Stimulated activated CD8-positive, alpha-beta memory T cell treated with anti-CD3 and anti-CD28 coated beads, Interleukin-4, amount 100 ng/mL, for 1 hour (primary cell): ENCODE measurements at places on chromosomes 4 and X.

DNA sequence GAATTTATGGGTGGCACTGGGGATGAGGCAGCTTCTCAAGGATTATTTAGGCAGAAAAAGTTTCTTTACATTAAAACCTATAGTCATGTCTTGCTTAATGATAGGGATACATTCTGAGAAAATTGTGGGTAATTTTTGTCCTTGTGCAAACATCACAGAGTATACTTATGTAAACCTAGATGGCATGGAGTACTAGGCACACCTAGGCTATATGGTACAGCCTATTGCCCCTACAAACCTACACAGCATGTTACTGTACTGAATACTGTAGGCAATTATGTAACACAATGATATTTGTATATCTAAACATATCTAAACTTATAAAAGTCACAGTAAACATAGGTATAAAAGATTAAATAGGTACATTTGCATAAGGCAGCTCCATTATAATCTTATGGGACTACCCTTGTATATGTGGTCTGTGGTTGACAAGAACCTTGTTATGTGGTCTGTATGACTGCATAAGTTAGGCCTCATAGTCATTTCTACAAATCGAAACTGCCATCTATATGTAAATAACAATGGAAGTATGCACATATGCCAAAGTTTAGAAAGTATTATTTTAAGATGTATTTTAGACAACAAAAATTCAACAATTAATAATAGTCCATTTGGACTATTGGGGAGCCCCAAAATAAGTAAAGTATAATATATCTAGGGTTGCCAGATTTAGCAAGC lies 87.3 kb downstream of the CFAP299 start:
- DNase-seq = no peak

GRCh38 chr4:22504922-22505321 lies 10.9 kb downstream of the ADGRA3 start:
- DNase-seq = no peak

GRCh38 chrX:114626323-114626722 lies 42.4 kb downstream of the HTR2C start:
- DNase-seq = no peak

DNA sequence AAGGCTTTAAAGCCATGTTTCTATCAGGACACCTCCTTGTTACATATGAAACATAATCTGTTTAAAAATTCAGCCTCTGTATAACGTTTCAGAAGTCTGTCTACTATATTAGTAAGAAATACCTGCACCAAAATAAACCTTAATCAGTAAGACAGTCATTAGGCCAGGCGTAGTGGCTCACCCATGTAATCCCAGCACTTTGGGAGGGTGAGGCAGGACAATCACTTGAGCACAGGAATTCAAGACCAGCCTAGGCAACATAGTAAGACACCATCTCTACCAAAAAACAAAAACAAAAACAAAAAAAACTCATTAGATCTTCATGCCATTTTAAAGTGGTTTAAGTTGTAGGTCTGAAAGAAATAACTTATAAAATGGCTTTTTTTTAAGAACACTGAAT lies 107.5 kb upstream of the STIM2 start:
- DNase-seq = no peak

DNA sequence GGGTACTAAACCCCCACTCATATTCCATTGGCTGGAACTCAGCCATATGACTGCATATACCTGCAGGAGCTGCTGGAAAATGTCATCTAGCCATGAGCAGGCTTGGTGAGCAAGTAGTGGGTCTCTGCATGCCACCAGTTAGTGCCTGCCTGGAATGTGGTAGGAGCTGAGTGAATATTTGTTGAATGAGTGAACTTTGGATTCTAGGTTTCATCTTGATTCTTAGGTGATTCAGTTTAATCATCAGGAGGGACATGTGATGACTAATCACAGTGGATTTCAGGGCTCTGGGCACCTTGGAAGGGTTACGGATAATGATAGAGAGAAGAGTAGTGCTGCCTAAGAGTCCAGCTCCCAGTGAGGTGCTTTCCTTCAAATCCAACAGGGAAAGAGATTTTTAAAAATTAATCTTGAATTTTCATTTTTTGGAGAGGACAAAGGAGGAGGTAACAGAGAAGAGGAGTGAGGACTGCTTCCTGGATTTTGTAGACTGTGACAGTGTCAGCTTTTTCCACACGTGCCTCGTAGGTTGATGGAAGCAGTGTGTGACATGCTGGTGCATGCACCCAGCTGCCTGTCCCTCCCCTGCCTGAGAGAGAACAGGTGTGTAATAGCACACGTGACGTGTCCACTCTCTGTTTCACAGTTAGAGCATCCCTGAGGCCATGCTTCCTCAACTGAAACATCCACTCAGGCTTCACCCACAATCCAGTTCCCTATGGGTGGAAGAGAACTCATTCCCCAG lies 30.4 kb downstream of the NHS start:
- DNase-seq = no peak

- no peak for DNase-seq
These were observed 42.3 kb downstream of the IDS start for GRCh38 chrX:149462849-149463248.

DNA sequence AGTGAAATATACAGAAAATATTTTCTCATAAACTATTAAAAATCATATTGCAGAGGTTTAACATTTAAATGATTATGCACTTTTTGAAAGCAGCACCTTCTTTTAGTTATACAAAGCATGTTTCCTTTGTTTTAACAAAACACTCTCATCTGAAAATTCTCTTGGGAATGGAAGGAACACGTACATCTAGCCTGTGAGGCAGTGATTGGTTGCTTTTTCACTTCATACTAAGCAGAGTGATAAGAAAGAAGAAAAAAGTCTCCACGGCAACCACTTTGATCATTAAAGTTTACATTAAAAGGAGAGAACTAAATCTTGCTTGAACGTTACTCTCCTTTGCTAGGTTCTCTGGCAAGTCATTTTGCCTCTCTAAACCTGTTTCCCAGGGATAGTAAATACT lies 41.7 kb upstream of the H2AZ1 start:
- DNase-seq = no peak

DNA sequence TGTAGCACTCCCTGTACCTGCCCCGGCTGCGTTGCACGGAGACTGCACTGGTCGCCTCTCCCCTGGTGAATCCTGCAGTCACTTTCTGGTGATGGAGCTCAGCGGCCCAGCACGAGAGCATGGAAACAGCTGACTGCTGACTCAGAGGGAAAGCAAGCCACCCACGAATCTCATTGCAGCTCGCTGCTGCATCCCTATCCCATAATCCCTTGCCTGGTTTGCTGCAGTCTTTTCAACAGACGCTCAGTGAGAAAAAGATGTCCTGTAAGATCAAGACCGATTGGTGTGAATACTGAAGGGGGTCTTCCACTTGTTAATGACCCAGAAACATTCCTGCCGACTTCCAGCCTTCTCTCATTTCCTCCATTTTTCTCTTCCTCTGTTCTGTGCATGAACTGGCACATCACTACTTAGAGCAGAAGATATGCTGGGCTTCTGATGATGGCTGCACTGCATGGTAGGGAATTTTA lies 52.9 kb downstream of the TRIM2 start:
- DNase-seq = no peak

GRCh38 chr4:82553020-82553419 lies 8.8 kb downstream of the TMEM150C start:
- DNase-seq = no peak

GRCh38 chrX:69015564-69016292 lies 149.5 kb downstream of the PJA1 start:
- DNase-seq = no peak

DNA sequence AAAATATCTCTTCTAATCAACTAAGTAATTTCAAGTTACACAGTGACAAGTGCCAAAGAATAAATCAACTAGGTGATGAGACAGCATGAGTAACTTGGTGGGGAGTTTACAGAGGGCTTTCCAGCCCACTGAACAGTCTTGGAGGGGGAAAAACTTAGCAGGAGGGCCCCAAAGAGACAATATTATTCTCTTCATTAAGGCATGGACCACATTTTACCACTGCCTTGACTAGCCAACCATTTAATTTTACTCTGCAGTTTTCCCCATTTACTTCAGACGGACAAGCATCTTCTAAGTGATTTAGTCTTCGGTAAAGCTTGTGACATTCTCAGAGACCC lies 25.3 kb upstream of the GATB start:
- DNase-seq = no peak
